ENCODE measurements at places on chromosomes 11 and 22.
A peak's percentile ranks its signal among the peaks of the same experiment; 100 is the strongest.

DNA sequence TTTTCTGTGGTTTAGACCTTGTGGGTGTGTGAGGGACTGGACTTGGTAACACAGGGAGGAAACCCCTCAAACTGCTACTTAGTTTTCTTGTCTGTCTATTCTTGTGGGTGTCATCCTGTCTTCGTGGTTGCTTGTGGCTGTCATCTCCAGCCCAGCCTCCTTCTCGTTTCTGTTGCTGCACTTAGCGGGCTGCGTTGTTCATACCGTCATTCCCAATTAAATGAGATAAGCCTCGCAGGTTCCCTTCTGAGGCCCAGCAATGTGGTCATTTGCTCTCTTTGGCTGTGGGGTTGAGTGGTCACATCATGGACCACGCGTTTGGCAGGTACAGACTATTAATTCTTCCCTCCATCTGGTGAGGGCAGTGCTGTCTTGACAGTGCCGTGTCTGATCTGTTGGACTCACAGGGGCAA is 18.8 kb downstream of the PANX1 start:
- ATAC-seq = peak; percentile 77

DNA sequence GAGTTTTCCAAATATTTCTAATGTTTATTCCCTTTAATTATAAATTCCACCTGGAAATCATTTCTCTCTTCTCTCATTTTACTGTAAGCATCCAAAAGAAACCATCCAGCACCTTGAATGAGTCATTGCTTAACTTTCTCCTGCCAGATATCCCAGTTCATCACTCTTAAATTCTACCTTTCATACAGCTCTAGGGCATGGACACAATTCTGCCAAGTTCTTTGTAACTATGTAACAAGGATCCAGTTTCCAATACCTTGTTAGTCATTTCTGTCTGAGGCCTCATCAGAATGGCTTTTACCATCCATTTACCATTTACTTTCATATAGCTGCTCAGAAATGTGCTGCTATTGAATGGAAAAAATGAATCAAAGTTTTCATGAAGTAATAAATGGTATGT is 455.4 kb upstream of the TENM4 start:
- no peak for ATAC-seq

- ATAC-seq = no peak
Measured at GRCh38 chr11:72231396-72232259, 7.1 kb downstream of the INPPL1 start.

DNA sequence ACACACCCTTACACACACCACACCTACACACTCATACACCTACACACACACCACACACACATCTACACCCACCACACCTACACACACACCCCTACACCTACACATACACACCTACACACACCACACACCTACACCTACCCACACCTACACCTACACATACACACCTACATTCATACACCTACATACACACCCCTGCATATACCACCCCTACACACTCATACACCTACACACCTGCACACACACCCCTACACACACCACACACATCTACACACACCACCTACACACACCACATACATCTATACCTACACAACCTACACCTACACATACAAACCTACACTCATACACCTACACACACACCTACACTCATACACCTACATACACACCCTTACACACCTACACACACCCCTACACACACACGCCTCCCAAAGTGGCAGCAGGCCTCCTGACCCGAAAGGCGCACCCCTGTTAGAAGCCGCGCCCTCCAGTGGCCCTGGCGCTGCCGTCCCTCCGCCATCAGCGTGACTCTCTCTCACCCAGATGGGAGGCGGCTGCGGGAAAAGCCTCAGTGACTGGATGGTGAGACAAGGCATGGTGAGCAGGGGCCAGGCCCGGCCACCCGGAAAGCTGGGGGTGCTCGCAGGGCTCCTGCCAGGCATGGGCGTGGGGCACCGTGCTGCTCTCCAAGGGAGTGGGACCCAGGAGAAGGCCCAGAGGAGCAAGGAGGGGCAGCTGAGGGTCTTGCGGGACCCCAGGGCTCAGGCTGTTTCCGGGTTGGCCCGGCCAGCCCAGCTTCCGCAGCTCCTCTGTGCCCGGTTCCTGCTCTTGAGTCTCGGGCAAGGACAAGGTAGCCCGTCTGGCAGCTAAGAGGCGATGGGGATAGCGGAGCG is 37.0 kb upstream of the HMOX1 start:
- no peak for ATAC-seq

DNA sequence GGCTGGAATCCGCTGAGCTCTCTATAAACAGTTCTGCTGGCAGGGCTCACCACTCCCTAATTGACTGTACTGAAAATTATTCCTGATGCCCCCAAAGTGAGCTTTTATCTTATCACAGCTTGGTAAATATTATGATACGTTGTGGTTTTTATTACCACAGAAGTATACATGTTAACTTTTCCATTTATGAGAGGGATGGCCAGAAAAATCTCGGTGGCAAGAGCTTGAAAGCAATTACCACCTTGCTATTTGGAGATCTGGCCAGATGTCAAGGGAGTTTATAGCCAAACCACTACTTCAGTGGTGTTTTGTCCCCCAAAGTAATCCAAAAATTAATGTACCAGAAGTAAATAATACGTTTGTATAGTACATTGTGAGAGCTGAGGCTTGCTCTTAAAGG is 75.4 kb upstream of the RCN1 start:
- ATAC-seq = no peak

GRCh38 chr11:4480577-4481239 is 1.7 kb upstream of the OR52K1 start:
- no peak for ATAC-seq
